ENCODE measurements at places on chromosomes 7 and 10.
A peak's percentile ranks its signal among the peaks of the same experiment; 100 is the strongest.

DNA sequence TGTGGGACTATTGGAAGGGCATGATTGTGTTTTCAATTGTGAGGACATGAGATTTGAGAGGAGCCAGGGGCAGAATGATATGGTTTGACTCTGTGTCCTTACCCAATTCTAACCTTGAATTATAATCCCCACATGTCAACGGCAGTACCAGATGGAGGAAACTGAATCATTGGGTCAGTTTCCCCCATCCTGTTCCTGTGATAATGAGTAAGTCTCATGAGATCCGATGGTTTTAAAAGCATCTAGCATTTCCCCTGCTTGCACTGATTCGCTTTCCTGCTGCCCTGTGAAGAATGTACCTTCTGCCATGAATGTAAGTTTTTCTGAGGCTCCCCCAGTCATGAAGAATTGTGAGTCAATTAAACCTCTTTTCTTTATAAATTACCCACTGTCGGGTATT is 1367.1 kb downstream of the XPNPEP1 start:
- DNase-seq: no peak

- DNase-seq: no peak
These were observed 250.6 kb downstream of the CALN1 start for GRCh38 chr7:72161534-72161933.

GRCh38 chr10:5589661-5590511 is 65.1 kb downstream of the CALML3 start:
- DNase-seq: no peak

DNA sequence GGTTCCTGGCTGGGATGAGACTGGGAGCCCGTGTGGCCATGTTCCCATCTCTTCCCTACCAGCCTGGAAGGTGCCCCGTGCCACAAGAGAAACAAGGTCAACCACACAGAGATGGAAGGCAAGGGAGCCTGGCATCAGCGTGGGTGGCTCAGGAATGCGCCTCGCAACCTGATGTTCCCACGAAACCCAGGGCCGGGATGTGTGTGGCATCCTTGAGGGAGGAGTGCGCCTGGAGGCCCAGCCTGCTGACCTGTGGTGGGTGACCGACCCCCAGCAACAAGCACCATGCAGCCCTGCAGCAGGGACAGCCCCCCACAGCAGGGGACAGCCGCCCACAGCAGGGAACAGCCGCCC is 267.2 kb downstream of the ELFN1 start:
- no peak for DNase-seq

DNA sequence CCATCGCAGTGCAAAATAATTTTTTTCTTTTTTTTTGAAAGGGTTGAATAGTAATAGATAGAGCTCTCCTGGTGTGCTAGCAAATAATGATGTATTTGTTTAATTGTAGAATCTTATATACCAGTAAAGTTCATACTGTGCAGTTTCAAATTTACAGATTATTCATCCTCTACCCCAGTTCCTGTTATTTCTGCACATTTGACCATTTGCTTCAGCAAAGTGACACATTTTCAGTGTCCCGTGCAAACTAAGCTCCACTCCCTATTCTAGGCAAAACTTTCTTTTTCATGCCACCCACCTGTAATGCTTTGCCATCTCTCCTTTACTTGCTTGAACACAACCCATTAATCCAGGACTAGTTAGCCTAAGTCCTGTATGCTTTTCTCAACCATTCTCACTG is 43.0 kb downstream of the SHOC2 start:
- no peak for DNase-seq

DNA sequence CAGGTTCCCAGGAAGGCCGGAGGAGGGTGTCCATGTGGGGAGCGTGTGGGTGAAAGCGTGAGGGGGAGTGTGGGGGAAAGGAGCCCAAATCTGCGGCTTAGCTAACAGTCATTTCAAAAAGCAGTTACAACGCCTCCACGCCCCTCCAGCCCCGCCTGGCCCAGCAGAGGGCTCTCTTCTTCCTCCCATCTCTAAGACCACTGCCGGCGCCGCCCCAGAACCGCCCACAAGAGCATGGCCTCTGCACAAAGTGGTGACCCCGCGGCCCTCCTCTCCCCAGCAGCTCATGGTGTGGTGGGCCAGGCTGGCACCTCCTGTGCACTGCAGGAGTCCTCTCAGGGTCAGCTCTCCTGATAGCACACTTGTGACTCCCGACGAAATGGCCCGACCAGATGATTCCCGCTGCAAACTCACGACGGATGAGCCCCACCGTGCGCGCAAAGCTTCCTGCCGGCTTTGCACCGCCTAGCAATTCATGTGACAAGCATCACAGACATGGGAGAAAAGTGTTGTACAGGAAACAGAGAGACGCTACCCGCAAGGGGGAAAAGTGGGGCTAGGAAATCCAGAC is 12.4 kb upstream of the HUS1 start:
- DNase-seq: no peak

- DNase-seq: no peak
These were observed 110.9 kb downstream of the ADCY1 start for GRCh38 chr7:45684910-45685618.

GRCh38 chr10:23826421-23826820 is 382.5 kb upstream of the KIAA1217 start:
- peak; percentile 19 for DNase-seq
